ENCODE measurements at places on chromosomes 12 and 14.

GRCh38 chr12:91980389-91980821 lies 165.2 kb downstream of the BTG1 start:
- DNase-seq = no peak

DNA sequence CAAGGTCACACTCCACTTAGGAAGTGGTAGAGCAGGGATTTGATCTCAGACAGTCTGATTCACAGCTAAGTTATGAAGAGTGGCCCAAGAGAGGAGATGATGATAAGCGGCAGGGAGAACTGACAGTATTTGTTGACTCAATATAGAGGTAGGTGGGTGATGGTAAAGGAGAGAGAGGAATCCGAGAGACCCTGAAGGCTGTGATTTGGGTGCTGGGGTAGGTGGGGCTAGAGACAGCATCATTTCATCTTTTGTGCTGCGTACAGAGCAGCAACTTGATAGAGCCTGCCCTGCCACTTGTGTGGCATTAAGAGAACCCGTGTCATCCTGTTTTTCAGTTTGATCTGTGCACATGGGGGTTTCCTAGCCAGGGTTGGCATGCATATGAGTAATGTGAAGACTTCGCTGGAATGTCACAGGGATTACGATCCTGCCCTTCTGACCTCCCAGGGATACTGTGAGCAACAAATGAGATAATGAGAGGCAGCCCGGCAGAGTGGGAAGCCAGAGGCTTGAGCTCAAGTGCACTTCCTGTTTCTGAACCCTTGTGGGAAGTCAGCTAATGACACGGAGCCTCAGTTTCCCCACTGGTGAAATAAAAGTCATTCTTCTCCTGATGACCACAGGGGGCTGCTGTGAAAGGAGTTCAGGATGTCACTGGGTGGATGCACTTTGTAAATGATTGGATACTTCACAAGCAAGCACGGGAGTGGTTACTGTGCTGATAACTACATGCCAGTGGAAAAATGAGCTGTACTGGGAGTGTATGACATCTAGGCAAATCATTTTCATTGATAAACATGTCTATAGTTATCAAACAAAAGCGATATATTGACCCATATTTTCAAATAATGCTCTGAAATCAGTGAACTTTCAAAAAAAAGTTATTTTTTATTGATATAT lies 59.5 kb upstream of the IGF1 start:
- peak; percentile 91 for DNase-seq

DNA sequence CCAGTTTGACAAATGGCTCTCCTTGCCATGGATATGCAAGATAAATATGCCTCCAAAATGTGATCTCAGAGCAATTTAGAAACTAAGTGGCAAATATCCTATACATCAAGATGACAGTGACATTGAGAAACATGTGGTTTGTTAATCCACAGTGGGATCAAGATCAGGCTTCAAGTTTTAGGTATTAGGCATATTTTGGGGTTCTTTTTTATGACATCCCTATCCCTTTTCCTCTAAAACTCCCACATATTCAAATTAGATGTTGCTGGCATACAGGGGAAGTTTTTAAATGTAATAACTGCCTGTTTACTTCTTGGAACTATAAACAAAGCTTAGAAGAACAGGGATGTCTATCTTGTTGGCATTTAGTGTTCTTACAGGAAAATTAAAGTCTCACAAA lies 179.4 kb downstream of the CRADD start:
- DNase-seq = no peak

DNA sequence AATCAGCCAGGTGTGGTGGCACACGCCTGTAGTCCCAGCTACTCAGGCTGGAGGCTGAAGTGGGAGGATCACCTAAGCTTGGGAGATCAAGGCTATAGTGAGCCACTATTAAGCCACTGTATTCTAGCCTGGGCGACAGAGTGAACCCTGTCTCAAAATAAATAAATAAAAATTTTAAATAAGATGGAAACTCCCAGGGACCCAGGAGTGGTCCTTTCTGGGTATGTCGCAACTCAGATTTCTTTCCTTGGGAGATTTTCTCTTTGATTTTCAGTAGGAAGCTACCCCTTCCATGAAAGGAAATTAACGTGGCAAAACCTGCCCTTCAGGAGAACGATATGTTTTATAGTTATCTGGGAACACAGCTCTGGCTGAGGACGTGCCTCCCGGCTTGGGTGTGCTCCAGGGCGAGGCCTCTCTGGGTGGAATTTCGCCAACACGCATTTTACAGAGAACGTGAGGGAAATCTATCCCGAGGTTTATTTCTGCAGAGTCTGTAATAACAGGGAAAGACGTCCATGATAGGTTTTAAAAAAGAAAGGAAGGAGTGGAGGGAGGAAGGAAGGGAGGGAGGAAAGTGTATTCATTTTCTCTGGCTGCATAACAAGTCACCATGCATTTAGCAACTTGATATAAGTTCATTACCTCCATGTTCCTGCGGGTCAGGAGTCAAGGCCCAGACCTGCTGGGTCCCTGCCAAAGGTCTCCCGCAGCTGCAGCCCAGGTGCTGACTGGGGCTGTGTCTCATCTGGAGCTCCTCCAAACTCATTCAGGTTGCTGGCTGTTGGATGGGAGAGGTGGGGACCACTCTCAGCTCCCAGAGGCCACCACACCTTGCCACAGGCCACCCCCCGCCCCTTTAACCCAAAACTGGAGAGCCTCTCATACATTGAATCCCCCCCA lies 80.6 kb upstream of the GSC start:
- DNase-seq = no peak

DNA sequence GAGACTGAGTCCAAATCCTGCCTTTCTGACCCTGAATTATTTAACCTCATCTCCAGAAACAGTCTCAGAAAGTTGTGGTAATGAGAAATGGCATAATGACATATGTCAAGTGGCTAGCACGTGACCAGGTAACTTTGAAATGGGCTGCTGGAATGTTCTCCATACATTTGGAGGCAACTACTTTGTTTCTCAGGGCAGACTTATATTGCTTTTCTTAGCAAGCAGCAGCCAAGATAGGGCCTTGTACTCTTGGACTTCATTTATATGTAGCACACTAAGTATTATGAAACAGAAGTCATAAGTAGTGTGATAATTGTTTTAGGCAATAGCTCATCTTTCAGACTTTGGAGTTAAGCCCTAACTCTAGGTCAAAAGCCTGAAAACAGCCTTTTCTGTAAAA lies 494.7 kb downstream of the NPAS3 start:
- DNase-seq = no peak

GRCh38 chr12:116604178-116604895 lies 45.2 kb downstream of the MAP1LC3B2 start:
- DNase-seq = peak; percentile 38

DNA sequence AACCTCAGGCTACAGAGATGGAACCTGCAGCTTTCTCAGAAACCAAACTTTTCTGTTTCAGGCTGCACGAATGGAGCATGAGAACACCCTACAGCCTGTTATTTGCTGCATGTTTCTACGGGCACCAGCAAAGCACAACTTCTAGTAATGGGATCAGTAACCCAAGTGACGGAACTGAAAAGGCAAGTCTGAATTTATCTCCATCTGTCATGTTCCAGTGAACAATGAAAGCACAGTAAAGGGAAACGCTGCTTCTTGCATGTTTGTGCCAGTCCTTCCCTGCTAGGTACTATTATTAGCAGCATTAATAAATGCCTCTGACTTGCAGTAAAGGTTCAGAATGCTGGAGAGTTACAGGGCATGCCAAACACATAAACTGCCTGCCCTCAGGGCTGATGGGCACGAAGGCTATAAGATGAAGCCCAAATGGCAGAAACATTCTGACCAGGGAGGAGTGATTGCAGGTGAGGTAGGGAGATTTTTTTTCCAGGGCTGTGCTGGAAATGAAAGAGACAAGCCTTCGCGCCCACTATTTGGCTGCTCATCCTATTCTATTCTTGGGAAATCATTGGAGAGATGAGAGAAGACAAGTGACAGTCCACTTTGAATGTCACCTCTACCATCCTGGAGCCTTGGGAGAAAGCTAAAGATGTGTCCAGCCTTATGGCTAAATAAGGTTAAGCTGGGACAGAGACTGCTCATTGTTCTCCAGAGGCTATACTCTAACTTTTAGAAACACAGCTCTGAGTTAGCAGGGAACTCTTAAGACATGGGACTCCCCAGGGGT lies 100.4 kb upstream of the PLXNC1 start:
- no peak for DNase-seq

GRCh38 chr14:58637391-58638230 lies at the start of gene DACT1:
Gene DACT1, plus strand, starts transcription at chr14:58637962. Its CDS starts 241 bp downstream, at chr14:58638203.
- peak; percentile 80 for DNase-seq

GRCh38 chr14:52081964-52082363 lies 13.1 kb upstream of the NID2 start:
- no peak for DNase-seq

DNA sequence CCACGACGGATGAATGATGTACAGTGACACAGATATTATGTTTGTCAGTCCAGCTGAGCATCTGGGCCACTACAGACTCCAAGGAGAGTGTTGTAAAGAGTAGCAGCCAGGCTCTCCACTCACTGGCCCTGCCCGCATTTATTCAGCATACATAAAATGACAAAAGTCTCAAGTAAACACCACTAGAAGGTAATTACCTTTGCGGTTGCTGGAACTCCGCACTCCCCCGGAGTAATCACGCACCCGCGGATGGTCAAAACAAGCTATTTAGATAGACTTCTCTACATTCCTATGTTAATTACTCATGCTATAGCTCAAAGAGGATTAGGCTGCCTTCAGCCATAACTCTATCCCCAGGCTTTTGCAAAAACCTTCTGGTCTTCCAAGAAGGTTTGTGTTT lies 18.8 kb upstream of the STRAP start:
- peak; percentile 53 for DNase-seq

DNA sequence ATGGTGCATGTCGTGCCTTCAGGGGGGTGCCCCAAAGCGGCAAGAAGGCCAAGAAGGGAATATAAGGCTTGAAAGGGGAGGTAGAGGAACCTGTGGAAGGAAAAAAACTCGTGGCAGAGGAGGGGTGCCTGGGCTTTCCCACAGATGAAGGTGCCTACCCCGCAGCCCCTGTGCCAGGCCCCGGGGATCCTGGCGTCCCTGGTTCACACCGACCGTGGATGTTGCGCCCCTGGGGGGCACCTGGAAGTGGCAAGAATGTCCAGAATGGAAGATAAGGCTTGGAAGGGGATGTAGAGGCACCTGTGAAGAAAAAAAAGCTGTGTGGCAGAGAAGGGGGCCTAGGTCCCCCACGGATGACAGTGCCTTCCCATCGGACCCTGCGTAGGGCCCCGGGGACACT lies 282.2 kb downstream of the ALG10 start:
- no peak for DNase-seq

- DNase-seq = peak; percentile 56
Observed at GRCh38 chr14:74244115-74244514, 4.9 kb downstream of the VSX2 start.

DNA sequence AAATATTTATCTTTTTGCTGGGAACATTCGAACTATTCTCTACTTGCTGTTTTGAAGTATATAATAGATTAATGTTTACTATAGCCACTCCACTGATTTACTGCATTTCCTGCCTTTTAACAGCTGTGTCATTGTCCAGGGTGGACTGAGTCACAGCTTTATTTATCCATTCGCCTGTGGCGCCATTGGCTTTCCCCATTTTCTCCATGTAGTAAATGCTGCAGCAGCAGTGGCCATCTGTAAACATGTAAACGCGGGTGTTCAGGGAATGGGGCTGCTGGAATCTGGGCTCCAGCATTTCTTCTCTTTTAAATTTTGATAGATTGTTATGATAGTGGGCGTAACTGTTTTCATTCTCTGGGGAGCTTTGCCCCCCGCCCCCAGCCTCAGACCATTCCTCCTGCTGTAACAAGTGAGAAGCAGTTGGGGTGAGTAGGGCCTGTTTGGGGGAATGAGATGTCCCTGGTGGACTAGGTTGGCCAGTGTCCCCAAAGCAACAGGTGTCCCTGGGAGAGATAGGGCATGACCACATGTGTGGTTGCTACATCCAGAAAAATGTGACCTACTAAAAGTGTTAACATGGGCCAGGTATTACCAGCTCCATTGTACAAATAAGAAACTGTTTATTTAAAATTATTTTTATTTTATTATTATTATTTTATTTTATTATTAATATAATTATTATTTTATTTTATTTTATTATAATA lies 32.9 kb downstream of the RIN3 start:
- DNase-seq = no peak

DNA sequence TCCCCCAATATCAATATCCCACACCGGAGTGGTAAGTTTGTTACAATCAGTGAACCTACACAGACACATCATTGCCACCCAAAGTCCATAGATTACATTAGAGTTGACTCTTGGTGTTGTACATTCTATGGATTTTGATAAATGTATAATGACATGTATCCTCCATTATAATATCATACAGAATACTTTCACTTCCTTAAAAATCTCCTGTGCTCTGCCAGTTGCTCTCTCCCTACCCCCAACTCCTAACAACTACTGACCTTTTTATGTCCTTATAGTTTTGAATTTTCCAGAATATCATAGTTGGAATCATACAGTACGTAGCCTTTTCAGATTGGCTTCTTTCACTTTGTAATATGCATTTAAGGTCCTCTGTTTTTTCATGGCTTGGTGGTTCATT lies 48.4 kb downstream of the SLC4A8 start:
- no peak for DNase-seq

DNA sequence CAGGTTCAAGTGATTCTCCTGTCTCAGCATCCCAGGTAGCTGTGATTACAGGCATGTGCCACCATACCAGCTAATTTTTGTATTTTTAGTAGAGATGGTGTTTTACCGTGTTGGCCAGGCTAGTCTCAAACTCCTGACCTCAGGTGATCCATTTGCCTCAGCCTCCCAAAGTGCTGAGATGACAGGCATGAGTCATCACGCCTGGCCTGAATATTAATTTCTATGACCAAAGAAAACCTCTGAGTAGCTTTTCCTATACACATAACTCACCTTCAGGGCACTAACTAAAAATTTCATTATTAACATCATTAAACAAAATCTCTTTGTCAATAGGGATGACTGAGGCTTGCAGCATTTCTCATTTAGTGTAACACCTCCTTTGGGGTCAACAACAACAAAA lies 259.6 kb upstream of the KRR1 start:
- no peak for DNase-seq

- no peak for DNase-seq
Observed at GRCh38 chr14:62988967-62989366, 56.3 kb downstream of the KCNH5 start.

GRCh38 chr12:13365748-13366366 lies 169.3 kb downstream of the EMP1 start:
- no peak for DNase-seq

DNA sequence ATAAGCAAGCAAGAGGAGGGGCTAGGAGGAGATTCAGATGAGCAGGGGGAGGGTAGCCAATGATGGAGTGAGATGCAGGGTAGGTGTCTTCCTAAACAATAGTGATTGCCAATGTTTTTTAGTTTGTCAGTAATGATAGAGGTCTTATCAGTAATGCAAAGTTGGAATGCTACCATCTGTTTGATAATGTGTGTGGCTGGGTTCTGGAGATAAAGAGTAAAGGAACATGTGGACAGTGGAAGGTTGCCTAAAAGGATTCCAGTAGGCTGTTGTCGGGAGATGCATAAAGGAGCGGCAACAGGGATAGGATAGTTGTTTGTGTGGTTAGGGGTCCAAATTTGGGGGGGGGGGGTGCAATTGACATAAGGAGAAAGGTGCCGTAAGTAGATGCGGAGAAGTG lies 52.5 kb downstream of the TESPA1 start:
- no peak for DNase-seq

GRCh38 chr14:79989990-79990389 lies 221.3 kb downstream of the DIO2 start:
- DNase-seq = no peak

All from mesendoderm (in vitro differentiated cells).